Activated CD4-positive, alpha-beta T cell treated with anti-CD3 and anti-CD28 coated beads, Interleukin-2, amount 10 ng/mL, durations not matched to agents 24 days and 14 days (primary cell): ENCODE measurements at places on chromosomes 2 and 18. TPM values are rescaled to one million over a fixed set of nuclear protein-coding genes. Genes with fewer than 3 reads are reported as not detected.
A peak's percentile ranks its signal among the peaks of the same experiment; 100 is the strongest.

- H3K27me3 ChIP-seq, result no peaks in the 10 kb centered on the region
- peaks cover 11% of the 10 kb centered on the region for H3K36me3 ChIP-seq
- no peak overlapping the region for H3K4me3 ChIP-seq
- no peak for DNase-seq
- H3K27ac ChIP-seq, result no peak overlapping the region
Observed at GRCh38 chr2:69570474-69570873, 73.1 kb downstream of the AAK1 start.

- H3K36me3 ChIP-seq, result peaks cover 4% of the 10 kb centered on the region
- no peak for DNase-seq
- H3K4me1 ChIP-seq, result peaks cover 2% of the 10 kb centered on the region
- no peaks in the 10 kb centered on the region for H3K27me3 ChIP-seq
Observed at GRCh38 chr2:43407935-43408334, 181.5 kb upstream of the ZFP36L2 start.

GRCh38 chr2:8627692-8628085 is 54.2 kb upstream of the ID2 start:
- peaks cover 9% of the 10 kb centered on the region for H3K27me3 ChIP-seq
- DNase-seq, result no peak
- H3K36me3 ChIP-seq, result no peaks in the 10 kb centered on the region
- no peak overlapping the region for H3K4me3 ChIP-seq
- no peak overlapping the region for H3K27ac ChIP-seq
- peaks cover 12% of the 10 kb centered on the region for H3K4me1 ChIP-seq

DNA sequence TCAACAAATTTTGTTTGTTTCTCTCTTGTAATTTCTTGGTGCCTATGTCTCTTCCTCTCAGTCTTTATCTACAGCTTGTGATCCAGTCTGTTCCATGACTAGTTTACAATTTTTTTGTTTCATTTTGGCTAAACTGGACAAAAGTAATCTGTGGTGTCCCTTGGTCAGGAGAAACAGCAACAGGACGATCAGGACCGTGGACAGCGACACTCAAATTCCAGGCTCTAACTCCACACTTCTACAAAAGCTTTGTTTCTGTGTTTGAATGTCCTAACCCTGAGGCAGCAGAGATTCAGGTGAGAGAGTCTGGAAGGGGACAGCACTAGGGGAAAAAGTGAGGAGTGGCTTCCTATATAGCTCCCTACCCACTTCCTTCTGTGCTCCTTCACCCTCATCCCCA is 593.3 kb upstream of the FANCL start:
- H3K27ac ChIP-seq, result no peak overlapping the region
- no peaks in the 10 kb centered on the region for H3K4me1 ChIP-seq
- no peak overlapping the region for H3K4me3 ChIP-seq
- DNase-seq, result peak; percentile 55
- H3K27me3 ChIP-seq, result no peaks in the 10 kb centered on the region
- no peaks in the 10 kb centered on the region for H3K36me3 ChIP-seq

GRCh38 chr2:15869871-15870270 is 70.5 kb upstream of the MYCN start:
- no peaks in the 10 kb centered on the region for H3K27me3 ChIP-seq
- H3K4me1 ChIP-seq, result no peaks in the 10 kb centered on the region
- H3K27ac ChIP-seq, result no peak overlapping the region
- no peak overlapping the region for H3K4me3 ChIP-seq
- DNase-seq, result no peak

DNA sequence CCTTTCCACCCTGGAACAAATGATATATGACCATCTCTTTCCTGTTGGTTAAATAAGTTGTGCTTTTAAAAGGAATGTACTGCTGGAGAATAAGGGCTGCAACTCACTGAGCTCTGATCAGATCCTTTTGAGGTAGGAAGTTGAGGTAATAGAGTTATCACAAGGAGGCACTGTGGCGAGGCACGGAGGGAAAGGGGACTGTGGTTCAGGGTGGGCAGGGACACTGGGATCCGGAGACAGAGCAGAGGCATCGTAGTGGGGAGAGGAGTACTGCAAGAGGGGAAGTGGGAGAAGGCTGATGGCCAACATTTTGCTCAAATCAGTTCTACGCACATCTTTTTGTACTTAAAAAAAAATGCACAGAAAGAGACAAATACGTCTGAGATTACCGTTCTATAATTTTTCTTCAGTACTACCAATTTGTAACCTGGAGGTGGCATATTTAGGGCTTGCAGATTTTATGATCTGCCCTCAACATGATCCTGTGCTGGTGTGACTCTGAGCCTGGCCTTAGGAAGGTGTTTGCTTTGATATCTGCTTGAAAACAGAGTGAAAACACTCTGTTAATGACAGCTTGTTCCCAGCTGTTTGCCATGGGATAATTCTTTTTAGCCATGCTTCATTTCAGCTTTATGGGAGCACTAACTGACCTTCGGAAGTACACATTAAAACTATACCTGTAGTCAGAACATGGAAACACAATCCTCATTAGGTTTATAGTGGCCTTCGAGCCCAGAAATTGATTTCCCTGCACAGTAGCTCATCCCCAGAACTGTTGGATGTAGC is 168.1 kb downstream of the KCNE4 start:
- no peak overlapping the region for H3K27ac ChIP-seq
- H3K4me3 ChIP-seq, result no peak overlapping the region
- H3K4me1 ChIP-seq, result no peaks in the 10 kb centered on the region
- H3K27me3 ChIP-seq, result no peaks in the 10 kb centered on the region

DNA sequence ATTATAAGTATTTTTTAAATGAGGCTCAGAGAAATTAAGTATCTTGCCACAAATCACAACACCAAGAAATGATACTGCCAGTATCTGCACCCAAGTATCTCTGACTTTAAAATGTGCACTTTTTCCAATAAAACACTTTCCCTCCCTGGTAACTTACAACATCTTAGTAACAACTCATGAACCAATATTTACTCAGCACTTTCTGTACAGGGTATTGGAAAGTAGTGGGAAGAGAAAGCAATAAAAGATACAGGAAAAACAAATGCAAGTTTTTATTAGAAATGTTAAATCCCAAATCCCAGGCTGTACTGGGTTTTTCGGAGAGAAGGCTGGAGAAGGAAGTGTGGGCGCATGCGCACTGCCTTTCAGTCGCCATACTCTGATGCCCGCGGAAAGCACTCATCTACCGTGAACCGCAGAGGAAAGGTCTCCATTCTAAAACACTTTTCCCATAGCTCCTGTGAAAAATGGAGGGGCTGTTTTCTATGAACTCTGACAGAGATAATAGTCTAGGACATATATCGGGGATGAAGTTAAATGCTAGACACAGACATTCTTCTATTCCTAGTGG is 52.1 kb downstream of the L3MBTL4 start:
- H3K27me3 ChIP-seq, result no peaks in the 10 kb centered on the region
- no peaks in the 10 kb centered on the region for H3K36me3 ChIP-seq
- no peak for DNase-seq

GRCh38 chr2:237238249-237238648 is 152.6 kb downstream of the COPS8 start:
- H3K4me3 ChIP-seq, result no peak overlapping the region
- DNase-seq, result no peak
- H3K27ac ChIP-seq, result no peak overlapping the region

GRCh38 chr2:237072067-237072931 is 13.4 kb upstream of the COPS8 start:
- no peak overlapping the region for H3K27ac ChIP-seq
- H3K27me3 ChIP-seq, result no peaks in the 10 kb centered on the region
- DNase-seq, result peak; percentile 91
- H3K36me3 ChIP-seq, result no peaks in the 10 kb centered on the region
- H3K4me3 ChIP-seq, result no peak overlapping the region
- H3K4me1 ChIP-seq, result no peaks in the 10 kb centered on the region

GRCh38 chr2:24021122-24021998 is 11.5 kb downstream of the MFSD2B start:
- no peak overlapping the region for H3K27ac ChIP-seq
- peaks cover 4% of the 10 kb centered on the region for H3K36me3 ChIP-seq
- no peaks in the 10 kb centered on the region for H3K27me3 ChIP-seq
- H3K4me3 ChIP-seq, result no peak overlapping the region

GRCh38 chr2:55309446-55309845 is 40.4 kb upstream of the MTIF2 start:
- no peak for DNase-seq
- no peak overlapping the region for H3K27ac ChIP-seq
- H3K4me3 ChIP-seq, result no peak overlapping the region
- no peaks in the 10 kb centered on the region for H3K27me3 ChIP-seq
- peaks cover 14% of the 10 kb centered on the region for H3K4me1 ChIP-seq

DNA sequence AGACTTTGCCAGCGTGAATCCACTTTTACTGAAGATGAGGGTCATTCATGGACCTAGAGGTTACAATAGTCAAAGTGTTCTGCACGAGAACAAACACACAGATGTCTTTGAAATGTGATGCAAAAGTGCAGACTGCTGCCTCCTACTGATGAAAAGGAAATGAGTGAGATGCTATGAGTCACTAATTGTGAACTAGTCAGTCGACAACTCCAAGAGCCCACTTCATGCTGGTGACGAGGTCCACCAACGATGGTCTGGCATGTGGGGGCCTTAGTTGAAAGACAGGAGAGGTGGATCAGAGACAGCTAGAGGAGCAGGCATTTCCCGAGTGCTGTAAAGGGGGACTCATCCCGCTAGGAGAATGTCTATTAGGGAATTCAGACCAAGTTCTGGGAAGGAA is 17.1 kb upstream of the ZNF236 start:
- no peak for DNase-seq
- H3K27me3 ChIP-seq, result peaks cover 12% of the 10 kb centered on the region
- H3K27ac ChIP-seq, result no peak overlapping the region
- peaks cover 7% of the 10 kb centered on the region for H3K4me1 ChIP-seq

DNA sequence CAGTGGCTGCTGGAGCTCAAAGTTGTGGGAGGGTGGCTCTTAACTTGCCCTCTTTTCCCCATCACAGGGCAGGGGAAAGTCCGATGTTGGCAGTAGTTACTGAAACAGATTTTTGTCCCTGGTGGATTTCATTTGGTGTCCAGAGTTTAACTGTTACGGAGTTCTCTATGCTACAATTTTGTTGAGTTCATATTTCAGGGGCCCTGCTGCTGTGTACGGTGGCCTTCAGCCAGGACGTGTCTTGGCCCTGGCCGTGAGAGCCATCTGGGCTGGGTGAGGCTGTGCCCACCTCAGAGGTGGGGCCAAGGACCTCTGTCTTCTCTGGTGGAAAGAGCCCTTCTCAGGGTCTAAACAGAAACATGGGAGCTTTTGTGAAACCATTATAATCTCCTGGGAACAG is 67.4 kb downstream of the SH3YL1 start:
- no peaks in the 10 kb centered on the region for H3K36me3 ChIP-seq
- H3K27me3 ChIP-seq, result no peaks in the 10 kb centered on the region
- no peak overlapping the region for H3K27ac ChIP-seq
- no peak for DNase-seq

- peaks cover 29% of the 10 kb centered on the region for H3K4me1 ChIP-seq
- peak overlapping the region; percentile 61 for H3K27ac ChIP-seq
- peaks cover 6% of the 10 kb centered on the region for H3K27me3 ChIP-seq
- peak; percentile 72 for DNase-seq
- peak overlapping the region; percentile 80 for H3K4me3 ChIP-seq
Observed at GRCh38 chr2:24920809-24921441, 888 bp upstream of the ADCY3 start.

DNA sequence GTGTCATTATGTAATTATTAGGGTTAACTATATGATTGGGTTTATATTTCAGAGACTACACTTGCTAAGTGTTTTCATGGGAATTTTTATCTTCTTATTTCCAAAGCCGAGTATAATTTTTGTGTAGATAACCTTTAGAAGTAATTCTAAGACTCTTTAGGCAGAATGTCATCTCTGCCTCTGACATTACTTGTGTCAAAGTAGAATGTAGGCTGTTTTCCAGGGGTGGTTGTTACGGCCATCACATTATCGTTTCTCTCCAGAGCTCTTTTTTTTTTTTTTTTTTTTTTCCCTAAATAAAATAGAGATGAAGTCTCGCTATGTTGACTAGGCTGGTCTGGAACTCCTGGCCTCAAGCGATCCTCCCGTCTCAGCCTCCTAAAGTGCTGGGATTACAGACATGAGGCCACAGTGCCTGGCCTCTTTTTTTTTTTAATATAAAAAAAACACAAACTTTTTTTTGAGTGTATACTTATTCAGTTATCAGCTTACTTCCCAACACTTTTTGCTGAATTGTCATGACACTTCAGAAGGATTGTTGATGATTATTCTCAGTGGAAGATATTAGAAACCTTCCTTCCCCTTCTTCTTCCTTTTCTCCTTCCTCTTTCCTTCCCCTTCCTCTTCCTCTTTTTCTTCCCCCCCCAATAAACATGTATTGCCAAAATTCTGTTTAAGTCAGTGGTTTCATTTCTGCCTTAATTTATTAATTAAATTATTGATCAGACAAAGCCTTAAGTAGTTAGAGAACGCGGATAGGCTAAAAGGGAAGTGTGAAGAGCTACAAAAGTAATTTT is 2.3 kb downstream of the PIKFYVE start:
- H3K27me3 ChIP-seq, result no peaks in the 10 kb centered on the region
- H3K4me3 ChIP-seq, result peak overlapping the region; percentile 95
- peaks cover 24% of the 10 kb centered on the region for H3K36me3 ChIP-seq
- H3K27ac ChIP-seq, result no peak overlapping the region

GRCh38 chr18:21449367-21450290 is 150.9 kb downstream of the ESCO1 start:
- no peaks in the 10 kb centered on the region for H3K4me1 ChIP-seq
- no peaks in the 10 kb centered on the region for H3K36me3 ChIP-seq
- no peak overlapping the region for H3K27ac ChIP-seq
- DNase-seq, result no peak

DNA sequence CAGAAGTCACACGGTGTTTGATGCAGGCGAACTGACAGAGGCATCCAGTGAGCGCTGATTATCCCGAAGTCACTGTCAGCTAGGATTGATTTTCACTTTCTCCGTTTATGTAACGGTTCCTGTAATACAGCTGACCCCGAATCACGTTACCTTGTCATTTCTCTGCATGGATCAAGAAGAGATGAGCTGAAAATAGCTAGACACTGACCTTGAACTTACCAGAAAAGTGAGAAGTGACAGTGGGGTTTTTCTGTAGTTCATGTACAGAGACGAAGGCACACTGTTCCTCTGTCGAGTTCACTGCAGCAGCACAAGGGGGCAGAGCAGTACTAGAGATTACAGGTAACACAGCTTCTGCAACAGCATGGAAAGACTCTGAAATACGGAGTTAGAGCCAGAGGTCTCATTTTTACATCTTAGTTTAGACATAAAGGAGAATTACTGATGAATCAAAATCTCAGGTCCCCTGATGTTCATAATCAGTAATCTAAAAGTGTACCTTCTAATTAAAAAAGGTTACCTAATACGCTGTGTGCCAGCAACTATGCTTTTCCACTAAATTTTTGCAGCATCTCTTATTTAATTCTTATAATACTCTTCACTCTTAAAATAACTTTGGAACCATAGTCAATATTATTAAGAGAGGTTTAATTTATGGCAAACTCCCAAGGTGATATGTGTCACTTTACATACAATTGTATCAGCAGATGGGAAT is 33.1 kb downstream of the ARHGAP15 start:
- H3K27me3 ChIP-seq, result no peaks in the 10 kb centered on the region
- no peak overlapping the region for H3K4me3 ChIP-seq
- DNase-seq, result peak; percentile 84
- H3K4me1 ChIP-seq, result peaks cover 59% of the 10 kb centered on the region

- H3K4me3 ChIP-seq, result no peak overlapping the region
- peaks cover under 1% of the 10 kb centered on the region for H3K4me1 ChIP-seq
- H3K27me3 ChIP-seq, result peaks cover 42% of the 10 kb centered on the region
- H3K27ac ChIP-seq, result no peak overlapping the region
- no peak for DNase-seq
Observed at GRCh38 chr18:58813561-58814225, 51.0 kb upstream of the ZNF532 start.

The ZAP70 gene
- total RNA-seq, result 240 and 242 TPM in 2 replicates

The GRP gene
- total RNA-seq, result not detected in 2 replicates

The SPP2 gene
- total RNA-seq, result not detected in 2 replicates

The XIRP2 gene
- not detected in 2 replicates for total RNA-seq

The CCDC178 gene
- total RNA-seq, result not detected in 2 replicates

The IL18RAP gene
- total RNA-seq, result 15.0 and 16.9 TPM in 2 replicates

The TDRD15 gene
- not detected in 2 replicates for total RNA-seq

The TGFA gene
- not detected in 2 replicates for total RNA-seq
